ENCODE measurements at places on chromosomes 6 and 20.

DNA sequence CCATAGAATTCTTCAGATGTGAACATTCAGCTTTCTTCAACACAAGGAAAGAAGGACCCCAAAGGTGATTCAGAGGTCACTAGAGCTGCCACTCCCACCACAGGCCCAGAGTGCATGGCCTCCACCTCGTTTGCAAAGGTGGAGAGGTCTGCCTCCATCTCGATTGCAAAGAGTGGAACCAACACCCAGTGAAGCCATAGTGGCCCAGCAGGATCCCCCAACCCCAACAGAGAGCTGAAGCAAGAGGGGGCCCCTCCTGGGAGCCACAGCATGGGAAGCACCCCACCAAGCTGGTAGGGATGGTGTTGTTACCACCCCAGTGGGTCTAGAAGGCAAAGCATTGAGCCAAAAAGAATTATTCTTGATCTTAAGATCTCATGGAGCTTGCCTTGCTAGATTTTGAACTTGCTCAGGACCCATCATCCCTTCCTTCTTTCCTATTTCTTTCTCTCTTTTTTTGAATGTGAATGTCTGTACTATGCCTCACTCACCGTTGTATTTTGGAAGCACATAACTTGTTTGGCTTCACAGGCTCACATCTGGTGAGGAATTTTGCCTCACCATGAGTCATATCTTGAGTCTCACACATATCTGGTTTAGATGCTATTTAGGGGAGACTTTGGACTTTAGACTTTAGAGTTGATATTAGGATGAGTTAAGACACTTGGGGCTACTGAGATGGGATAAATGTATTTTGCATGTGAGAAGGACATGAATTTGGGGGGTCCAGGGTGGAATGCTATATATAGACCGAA, 119.2 kb downstream of the ANKRD60 start:
- no peak for DNase-seq

DNA sequence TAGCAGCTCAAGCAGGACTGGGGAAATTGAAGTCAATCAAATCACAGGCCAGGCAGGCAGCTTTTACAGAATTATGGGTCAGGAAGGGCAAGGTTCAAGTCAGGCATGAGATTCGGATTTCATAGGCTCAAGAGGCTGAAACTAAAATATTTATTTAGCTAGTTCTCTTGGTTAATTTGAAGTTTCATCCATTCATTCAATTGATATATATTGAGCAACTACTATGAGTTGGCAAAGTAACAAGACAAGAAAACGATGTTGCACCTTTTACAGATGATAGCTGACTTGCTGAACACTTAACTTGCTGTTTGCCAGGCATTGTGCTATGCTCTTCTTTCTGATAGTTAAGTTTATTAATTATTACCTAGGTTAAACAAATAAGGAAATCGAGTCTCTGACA, 20.5 kb upstream of the ASCC3 start:
- no peak for DNase-seq

DNA sequence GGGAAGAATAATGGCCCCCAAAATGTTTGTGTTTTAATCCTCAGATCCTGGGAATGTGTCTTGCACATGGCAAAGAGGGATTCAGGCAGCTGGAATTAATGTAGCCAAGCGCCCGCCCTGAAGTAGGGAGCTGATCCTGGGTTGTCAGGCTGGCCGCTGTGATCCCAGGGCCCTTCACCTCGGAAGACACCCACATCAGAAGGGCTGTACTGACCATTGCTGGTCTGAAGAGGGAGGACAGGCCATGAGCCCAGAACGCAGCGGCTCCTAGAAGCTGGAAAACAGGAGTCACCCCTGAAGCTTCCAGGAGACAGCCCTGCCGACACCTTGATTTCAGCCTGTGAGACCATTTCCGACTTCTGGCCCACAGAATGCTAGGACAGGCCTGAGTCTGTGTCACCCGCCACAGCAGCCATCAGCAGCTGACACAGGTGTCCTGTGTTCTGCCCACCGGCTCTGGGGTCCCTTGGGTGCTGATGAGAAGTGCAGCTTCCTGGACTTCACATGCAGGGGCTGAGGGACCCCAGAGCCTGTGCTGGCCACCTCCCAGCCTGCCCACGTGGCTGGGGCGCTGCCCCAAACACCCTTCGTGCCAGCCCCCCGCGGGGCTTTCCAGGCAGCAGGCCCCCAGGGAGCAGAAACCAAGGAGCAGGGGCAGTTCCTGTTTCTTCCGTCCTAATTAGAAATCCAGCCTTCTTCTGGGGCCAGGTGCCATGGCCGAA, 86.3 kb downstream of the ERMARD start:
- DNase-seq: no peak

DNA sequence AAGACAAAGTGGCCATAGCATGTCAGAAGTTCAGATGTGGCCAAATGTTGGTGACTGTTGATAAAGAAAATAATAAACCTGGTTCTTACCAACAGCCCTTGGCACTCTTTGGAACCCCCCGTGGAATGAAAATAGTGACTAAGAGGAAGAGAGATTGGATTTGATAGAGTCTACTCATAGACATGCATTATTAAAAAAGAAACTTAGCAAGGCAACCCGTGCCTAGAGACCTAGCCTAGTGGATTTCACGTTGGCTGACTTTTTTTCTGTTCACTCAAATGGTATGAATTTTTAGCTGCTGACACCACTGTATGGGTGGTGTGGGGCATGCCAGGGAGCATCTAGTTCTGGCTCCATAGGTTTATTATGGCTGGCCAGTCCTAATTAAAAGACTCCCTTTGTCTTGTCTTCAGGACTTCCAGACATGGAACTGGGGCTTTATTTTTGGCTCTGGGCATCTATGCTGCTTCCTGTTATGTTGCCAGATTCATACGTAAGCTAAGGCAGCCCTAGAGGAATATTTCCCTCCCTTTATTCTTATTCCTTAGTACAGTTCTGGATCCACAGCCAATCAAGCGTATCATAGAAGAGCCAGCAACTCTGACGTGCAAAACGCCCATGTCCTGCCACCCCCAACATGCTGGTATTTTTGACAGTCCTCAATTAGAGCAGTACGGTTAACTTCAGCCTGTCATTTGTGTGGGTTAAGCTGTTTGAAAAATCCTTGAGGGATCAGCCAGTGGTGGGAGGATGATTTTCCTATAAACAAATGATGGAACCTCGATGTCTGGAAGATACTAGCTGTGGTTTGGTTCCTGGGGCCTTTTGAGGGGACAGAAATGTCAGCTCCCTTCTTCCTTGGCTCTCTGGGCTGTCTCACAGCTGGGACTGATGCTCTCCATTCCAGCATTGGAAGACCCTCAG, 127.5 kb downstream of the ISM1 start:
- no peak for DNase-seq

- no peak for DNase-seq
Measured at GRCh38 chr6:40253420-40253819, 319.2 kb upstream of the MOCS1 start.

DNA sequence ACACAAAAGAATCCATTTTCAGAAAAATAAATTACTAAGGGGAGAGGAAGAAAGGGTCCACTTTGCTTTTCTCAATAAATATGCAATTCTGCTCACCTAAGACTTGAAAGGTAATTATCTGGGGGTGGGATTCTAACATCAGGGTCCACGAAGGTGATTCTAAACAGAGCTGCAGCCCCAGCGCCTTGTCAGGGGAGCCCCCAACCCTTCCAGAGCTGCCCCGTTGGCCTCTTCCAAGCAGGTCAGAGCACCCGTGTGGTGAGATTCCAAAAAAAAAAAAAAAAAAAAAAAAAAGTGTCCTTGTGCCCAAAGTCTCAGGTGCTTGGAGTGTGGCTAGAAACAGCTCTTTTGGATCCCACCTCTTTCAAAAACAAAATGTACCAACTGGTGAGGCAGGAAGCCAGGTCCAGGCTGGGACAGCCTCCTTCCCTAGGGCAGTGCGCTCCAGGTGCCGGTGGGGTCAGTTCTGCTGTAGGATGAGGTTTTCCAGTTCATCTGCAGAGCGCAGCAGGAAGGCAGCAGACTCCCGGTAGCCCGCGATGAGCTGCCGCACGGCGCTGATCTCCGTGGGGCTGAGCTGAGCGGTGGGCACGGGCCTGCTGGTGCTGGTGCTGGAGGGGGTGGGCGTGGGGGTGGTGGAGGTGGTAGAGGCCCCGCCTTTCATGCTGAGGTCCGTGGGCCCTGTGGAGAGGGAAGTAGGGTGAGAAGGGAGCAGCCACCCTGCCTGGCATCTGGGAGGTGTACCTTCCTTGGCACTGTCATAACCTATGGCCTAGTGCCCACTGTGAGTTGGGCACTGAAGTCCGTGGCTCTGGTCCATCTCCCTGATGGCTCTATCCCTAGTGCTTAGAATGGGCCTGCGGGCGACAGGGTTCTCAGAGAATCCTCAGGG, 89.3 kb downstream of the ASXL1 start:
- DNase-seq: no peak

DNA sequence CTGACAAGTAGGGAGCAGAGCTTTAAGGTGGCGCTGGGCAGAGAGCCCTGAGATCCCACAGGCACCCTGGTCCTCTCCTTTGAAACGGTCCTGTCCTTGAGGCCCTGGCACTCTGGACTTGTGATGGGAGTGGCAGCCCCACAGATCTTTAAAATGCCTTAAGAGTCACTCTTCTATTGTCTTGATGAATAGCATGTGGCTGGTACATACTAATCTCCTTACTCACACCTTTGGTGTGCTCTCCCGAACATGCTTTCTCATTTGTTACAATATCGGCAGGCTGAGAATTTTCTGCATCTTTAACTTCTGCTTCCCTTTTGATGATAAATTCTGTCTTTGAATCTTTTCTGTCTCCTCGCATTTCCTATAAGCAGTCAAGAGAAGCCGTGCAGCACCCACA, 333.8 kb downstream of the TFAP2A start:
- no peak for DNase-seq

GRCh38 chr20:43194137-43194536, 4.4 kb upstream of the PTPRT start:
- no peak for DNase-seq

GRCh38 chr6:43213431-43213830, 15.8 kb downstream of the DNPH1 start:
- no peak for DNase-seq

- DNase-seq: no peak
Measured at GRCh38 chr6:31815025-31815838, at the start of the genes HSPA1A and HSPA1L. Gene HSPA1A (plus strand): TSS chr6:31815543. CDS start chr6:31815757, 214 bp downstream. Gene HSPA1L (minus strand): TSS chr6:31815283. CDS start chr6:31811972, 3,311 bp downstream.

- DNase-seq: no peak
Measured at GRCh38 chr6:41459738-41460137, 86.4 kb upstream of the FOXP4 start.

DNA sequence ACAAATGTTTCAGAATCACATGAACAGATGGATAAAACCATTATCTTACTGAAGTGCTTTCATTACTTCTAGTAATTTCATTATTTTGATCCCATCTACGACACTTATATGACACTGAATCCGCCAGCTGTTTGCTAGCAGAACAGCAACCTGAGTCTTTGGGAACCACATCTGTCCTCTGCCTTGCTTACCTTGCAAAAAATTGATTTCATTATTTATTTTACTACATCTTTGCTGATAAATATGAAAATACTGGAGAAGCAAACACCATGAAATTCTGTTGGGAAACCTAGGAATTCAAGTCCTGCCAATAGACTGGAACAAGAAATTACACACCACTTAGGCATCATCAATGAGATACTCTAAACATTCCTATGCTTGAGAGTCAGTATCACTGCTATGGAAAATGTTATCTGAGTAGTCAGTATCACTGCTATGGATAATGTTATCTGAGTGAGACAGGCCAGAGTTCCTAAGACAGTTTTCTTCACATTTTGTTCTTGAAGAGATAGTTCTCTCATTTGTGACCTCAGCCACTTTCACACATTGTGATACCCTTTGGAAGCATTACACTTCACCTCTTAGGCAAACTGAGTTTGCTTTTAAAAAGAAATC, 91.9 kb downstream of the PDE10A start:
- DNase-seq: no peak

Measured in GM12864 (cell line).